HS-27A (cell line): ENCODE measurements at places on chromosomes 12 and 14.
A peak's percentile ranks its signal among the peaks of the same experiment; 100 is the strongest.

GRCh38 chr12:55729819-55730818, 1.3 kb upstream of the CD63 start:
- no peak for DNase-seq

DNA sequence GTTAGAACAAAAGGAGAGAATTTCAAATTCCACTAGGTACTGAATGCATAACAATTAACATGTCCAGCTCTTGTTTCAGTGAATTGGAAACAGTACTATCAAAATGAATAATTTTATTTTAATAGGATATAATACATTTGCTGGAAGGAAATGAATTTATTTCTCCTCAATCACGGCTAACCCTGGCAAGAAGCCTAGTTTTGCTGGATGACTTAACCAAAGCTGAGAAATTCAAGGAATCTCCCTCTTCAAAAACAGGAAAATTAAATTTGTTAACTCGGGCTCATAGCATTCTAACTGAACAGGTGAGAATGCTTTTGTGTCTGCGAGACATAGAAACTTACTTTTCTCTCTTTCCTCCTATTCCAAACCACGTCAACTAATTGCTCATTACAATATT, 163.5 kb upstream of the NEDD1 start:
- DNase-seq, result no peak

DNA sequence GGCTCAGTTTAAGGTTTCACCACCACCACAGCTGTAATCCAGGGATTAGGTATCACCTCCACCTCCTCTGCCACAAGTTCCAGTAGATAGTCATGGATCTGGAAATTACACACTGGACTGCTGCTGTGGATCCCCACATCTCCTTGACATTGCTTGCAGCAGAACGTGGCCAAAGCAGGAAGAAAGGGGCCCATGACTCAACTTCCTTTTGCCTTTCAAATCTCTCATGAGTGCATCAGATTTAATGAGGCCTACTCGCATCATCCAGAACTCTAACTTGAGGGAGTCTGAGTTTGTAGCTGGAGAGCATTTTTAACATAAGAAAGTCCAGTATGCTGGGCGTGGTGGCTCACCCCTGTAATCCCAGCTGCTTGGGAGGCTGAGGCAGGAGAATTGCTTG, 29.2 kb upstream of the TMED10 start:
- no peak for DNase-seq

- no peak for DNase-seq
Measured at GRCh38 chr14:25086081-25086480, 36.1 kb upstream of the STXBP6 start.

DNA sequence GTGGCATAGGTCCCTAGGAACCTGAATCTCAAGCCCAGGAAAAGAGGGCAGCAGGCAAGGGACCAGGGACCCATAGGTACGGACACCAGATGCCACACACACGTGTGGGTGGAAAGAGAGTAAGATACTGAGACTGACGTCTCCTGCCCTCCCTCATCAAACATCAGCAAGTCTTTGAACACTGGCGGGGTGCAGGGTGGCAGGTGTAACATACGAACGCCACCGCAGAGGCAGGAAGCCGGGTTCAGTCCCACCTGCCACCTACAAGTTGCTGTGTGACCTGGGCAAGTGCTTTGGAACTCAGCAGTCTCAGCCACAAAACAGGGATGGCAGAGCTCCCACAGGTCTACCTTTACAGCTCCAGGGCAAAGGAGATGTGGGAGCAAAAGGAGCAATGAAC, 11.1 kb downstream of the ACTN1 start:
- no peak for DNase-seq

GRCh38 chr14:97077253-97077653, 280.1 kb downstream of the VRK1 start:
- DNase-seq, result no peak

GRCh38 chr12:94561943-94562411, 88.4 kb downstream of the TMCC3 start:
- no peak for DNase-seq

GRCh38 chr14:33636716-33637115, 314.2 kb downstream of the EGLN3 start:
- no peak for DNase-seq

DNA sequence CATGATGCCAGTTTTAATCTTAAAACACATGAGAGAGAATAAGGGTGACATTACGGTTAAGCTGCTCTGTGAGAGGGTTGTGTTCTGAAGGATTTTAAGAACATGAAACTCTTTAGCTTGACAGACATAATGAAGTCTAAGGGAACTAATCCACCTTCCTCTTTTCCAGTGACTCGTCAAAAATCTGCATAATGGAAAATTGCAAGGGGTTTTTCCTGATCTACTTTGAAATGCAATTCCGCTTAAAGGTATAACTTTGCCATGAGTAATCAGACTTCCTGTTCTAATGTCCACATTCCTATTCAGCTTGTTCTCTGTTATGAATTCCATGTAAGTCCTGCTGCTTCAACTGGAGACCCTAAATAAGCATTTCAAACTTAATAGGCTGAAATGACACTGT, at the start of gene ZNF705A:
Gene ZNF705A (plus strand): TSS at position 171 of the 400 bp plus-strand sequence. CDS start 15,611 bp downstream, outside the sequence.
- DNase-seq, result peak; percentile 70

DNA sequence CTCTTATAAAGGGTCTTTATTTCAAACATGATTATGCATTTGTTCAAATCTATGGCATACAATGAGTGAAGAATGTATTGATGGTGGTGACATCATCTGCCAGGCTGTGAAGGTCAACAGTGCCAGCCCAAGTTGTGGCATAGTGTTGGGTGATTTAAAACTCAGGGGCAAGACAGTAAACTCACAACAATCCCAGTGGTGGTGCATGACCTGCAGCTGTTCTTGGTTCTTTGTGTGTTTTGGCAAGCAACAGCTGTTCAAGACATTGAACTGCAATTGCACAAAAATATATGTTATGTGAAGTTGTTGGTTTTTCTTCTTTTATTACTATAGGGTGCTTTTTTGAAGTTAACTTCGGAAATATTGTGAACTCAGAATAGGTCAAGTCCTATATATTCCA, 851.6 kb downstream of the NRXN3 start:
- no peak for DNase-seq

DNA sequence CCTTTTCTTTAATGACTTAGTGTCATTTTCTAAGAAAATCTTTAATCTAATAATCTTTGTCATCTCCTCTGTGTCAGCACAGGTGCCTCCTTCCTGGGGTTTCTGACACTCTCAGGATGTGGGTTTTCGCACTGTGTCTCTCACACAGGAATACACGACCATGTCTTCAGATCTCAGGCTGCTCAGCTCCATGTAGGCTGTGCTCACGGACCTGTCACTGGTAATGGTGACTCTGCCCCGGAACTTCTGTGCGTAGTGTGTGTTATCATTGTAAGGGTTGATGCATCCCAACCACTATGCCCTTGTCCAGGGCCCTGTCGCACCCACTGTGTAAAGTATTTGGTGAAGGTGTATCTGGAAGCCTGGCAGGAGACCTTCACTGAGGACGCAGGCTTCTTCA, 647.8 kb downstream of the TMEM121 start:
- DNase-seq, result no peak

DNA sequence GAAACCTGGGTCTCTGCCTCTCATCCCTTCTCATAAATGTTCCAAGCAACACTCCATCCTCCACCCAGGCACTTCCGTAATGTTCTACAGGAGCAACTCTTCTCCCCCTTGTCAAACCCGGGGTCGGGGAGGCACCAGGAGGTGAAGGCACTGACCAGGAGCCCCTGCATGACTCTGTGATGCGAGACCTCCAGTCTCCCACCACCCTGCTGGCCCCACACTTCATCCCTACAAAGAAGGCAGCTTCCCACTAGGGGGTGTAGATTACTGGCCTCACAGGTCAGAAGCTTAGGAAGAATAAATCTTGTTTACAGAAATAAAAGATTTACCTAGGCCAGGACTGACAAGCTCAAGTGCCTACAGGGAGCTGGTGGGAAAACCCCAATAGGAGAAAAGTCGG, 47.2 kb downstream of the ERH start:
- DNase-seq, result no peak

GRCh38 chr12:19482036-19482435, 42.7 kb downstream of the AEBP2 start:
- DNase-seq, result no peak

- DNase-seq, result no peak
Measured at GRCh38 chr14:103508521-103509329, 13.9 kb downstream of the CKB start.

- no peak for DNase-seq
Measured at GRCh38 chr14:49538852-49539251, 47.3 kb downstream of the RPS29 start.

DNA sequence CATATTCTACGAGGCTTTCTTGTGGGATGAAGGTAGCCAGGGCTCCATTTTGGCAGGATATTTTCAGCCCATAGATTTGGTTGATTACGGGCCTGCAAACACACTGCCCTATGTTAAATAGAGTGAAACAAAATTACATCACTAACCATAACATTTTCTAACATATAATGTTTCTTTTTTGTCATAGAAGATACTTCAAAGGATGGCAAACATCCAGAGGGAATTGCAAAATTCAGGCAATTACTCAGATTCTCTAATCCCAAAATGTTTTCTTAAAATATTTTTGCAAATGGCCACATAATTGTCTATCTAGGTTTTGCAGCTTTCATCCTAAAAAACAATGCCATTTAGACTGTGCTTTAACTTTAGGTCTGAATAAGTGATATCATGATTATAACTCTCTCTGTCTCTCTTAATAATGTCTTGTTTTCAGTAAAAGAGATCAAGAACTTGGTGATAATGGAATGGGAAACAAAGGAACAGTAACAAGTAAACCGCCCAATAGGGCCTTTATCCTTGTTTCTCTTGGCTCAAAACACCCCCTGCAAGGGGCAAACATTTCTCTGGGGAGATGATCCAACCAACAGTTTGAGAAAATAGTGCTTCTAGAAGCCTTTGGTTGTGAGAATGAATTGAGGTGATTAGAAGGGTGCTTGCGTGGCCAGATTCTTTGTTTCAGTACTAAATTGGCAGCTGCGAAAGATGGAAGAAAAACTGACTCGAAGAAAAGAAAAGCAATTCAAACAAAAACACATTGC, 54.4 kb upstream of the BTG1 start:
- DNase-seq, result no peak

DNA sequence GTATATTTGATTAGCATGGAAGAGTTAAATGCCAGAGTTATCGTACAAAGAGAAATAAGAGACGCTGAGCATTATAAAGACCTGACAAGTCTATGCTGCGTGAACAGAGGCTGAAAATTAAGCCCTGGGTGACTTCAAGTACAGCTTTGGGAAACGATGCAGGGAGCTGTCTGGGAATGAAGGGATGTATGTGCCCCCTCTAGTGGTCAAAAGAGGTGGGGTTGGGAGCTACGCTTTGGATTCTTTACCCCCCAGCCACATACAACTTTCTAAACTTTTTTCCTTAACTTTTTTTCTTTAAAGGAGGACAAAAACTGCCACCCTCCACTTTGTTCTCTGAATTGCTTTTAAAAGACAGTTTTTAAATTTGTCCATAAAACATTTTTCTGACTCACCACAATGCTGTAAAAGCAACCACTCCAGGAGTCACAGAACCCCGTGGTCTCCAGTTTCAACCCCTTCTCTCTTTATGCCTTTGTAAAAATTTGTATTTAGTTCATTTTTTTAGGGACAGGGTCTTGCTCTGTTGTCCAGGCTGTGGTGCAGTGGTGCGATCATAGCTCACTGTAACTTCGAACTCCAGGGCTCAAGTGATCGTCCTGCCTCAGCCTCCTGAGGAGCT, 59.4 kb downstream of the ZNF664 start:
- DNase-seq, result peak; percentile 15

GRCh38 chr14:102417001-102417431, 54.3 kb downstream of the TECPR2 start:
- no peak for DNase-seq

DNA sequence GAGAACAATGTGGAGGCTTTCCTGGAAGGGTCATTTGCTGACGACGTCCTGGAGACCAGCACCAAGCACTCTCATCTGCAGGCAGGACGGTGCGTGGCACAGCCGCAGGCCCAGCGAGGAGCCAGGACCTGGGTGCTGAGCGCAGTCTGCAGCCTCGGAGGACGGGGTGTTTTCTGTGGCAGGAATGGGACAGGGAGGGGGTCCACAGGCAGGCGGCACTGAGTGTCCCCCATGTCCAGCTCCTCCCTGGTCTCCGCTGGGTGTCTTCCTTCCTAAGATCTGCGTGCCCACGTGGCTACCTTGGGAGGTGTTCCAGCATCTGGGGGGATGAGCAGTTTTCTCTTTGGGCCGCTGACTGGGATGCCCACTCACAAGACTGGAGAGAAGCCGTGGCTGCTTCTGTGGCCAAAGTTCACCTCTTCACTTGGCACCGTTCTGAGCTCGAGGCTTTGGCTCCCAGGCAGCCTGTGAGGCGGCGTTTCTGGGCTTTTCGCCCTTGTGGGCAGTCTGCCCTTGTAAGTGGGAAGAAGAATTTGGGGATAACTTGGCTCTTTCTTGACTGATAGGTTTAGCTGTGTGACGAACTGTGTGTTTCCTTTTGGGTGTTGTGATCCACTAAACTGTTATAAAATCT, 72.2 kb downstream of the NOC4L start:
- DNase-seq, result no peak

DNA sequence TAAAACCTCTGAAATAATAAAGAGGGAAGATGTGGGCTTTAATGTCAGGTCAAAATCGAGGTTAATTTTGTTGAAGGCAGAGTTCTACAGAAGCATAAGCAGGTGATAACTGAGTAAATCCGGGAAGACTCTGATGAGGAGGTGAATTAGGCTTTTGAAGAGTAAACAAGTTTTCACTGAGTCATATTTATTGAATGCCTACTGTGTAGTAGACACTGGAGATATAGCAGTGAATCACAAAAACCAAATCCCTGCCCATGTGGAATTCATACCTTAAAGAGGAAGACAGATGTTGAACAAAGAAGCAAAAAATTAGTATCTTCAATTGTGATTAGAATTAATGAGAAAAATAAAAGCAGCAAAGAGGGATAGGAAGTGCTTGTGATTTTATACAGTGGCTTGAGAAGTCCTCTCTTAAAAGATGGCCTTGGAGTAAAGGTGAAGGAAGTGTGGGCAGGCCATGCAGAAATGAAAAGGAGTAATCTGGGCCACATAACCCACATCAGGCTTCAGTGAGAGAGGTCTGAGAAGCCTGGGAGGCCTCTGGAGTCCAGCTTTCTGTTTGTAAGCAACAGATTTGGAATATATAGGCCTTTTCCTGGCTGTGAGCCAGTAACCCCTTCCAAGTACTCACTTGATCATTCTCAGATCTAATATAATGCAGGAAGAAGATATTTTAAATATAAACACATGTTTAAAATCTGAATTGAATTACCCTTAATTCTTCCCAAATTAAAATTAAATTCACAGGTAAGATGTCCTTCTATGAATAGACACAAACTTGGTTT, 46.7 kb downstream of the BHLHE41 start:
- no peak for DNase-seq

- DNase-seq, result peak; percentile 60
Measured at GRCh38 chr12:50504798-50505674, at the start of gene DIP2B. DIP2B (plus strand) TSS chr12:50504985; CDS start chr12:50505141, 156 bp downstream.

DNA sequence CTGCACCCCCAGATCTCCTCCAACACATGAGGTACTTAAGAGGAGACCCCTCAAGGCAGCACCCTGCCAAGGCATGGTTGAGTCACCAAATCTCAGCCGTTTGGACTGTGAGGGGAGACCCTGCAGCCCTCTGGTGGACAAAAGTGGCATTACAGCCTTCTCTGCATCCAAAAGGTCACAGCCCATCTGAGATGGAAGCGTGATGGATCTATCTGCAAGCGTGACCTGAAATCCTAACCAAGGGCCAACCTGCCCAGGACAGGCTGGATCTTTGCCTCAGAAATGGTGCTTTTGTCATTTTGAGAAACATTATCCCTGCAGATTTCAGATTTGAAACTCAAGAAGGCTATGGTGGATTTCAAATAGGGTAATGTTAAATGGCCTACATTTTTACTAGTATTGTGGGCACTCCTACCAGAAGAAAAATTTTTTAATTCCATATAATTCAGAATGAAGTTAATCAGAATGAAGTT, 23.7 kb upstream of the DHRS4 start:
- DNase-seq, result peak; percentile 36

GRCh38 chr14:95834496-95834895, 42.1 kb upstream of the TUNAR start:
- no peak for DNase-seq
